ENCODE measurements at places on chromosomes 11 and 22.

GRCh38 chr11:76601724-76602123, 68.8 kb downstream of the LRRC32 start:
- DNase-seq, result no peak

- DNase-seq, result no peak
These were observed 16.0 kb downstream of the MAML2 start for GRCh38 chr11:96326959-96327358.

DNA sequence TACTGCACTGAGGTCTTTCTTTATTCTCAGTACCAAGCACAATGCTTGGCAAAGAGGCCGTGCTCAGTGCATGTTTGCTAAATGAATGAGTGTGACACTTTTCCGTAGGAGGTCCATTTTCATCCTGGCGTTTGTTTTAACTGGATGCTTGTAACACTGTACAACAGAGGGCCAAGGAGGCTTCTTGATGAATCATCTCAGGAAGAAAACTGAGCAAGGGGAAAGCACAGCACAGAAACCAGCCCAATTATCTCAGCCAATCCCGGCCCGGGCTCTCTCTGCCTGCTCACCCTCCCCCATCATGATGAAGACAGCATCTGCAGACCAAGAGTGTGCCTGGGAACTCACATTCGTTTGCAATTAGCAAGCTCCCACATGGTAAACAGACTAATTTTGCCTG, 570.3 kb downstream of the OPCML start:
- DNase-seq, result peak; percentile 93

DNA sequence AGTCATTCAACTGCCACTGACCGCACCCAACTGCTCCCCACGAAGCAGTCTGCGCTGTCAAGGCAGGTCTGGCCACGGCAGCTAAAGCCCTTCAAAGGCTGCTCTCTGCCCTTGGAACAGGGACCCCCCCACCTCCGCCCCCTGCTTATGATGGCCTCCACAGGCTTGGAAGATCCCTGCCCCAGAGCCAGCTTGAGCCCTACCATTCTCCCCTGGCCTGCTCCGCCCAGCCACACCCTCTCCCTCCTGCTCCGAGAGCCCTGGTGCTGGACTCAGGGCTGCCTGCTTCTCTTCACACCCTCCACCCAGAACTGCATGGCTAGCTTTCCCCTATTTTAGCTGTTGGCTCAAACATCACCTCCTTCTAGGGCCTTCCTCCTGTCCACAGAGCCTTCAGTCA, 19.0 kb downstream of the ZMAT5 start:
- DNase-seq, result no peak

DNA sequence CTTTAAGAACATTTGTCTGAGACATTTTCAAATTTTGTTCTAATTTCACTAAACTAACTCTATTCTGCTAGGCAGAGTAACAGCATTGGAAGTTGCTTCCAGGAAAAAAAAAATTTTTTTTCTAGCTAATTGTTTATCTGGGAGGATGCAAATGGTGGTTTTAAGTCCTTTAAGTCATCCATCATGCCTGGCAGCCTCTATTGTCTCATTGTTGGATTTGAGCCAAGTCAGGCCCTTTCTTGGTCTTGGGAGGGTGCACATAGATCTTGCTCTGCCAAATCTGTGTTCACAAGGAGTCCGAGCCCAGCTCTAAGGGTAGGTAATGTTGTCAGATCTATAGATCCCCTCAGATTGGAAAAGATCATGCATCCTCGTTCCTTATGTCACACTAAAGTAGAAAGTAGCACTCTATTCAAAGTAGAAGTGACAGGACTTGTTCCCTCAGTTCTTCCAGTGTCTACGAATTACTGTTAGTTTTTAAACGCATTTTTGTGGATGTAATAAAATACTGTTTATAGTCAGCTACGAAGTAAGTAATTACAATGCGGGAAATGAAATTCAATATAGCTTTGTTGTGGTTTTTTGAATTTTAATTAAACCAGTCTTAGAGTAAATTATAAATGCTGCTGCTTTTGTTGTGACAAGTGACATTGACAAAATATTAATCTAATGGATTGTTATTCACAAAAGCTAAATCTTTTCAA, 166.0 kb upstream of the RASSF10 start:
- DNase-seq, result peak; percentile 55

DNA sequence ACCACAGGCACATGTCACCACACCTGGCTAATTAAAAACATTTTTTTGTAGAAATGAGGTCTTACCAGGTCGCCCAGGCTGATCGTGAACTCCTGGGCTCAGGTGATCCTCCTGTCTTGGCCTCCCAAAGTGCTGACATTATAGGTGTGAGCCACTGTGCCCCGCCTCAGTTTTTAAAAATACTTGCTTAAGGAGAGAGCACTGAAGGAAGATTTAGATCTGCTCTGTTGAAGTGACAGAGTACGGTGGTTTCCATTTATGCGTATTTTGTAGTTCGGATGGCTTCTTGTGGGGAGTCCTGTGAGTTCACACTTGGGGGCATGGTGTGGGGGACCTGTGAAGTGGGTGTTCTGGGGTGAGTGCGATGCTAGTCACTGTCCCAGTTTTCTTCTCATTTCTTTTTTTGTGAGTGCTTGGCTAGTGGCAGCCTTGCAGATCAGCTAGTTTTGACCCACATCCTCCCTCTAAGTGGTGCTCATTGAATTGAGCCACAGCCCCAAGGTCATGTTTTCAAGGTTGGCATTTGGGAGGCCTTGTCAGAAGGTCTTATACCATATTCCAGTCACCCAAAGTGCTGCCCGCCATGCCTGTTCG, 31.5 kb downstream of the PTPRJ start:
- no peak for DNase-seq

GRCh38 chr22:23825246-23825905, 13.4 kb downstream of the DERL3 start:
- no peak for DNase-seq

GRCh38 chr11:7520981-7521487, 7.2 kb downstream of the PPFIBP2 start:
- DNase-seq, result no peak

DNA sequence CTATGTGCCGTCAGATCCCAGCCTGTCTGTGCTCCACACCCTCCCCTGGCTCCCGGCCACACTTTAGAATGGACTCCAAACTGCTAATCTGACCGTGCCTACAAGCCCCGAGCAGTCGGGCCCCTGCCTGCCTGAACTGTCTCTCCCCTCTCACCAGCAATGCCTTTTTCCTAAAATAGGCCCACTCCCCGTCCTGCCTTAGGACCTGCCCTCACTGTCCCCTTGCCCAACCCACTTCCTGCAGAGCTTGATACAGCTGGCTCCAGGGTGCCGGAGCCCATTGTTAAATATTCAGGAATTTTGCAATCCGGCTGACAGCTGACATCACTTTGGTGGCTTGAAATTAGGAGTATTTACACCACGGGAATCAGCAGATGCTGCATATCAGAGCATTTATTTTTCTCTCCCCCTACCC, 21.4 kb downstream of the MN1 start:
- peak; percentile 74 for DNase-seq

GRCh38 chr11:91846649-91847048, 378.0 kb upstream of the FAT3 start:
- DNase-seq, result no peak

DNA sequence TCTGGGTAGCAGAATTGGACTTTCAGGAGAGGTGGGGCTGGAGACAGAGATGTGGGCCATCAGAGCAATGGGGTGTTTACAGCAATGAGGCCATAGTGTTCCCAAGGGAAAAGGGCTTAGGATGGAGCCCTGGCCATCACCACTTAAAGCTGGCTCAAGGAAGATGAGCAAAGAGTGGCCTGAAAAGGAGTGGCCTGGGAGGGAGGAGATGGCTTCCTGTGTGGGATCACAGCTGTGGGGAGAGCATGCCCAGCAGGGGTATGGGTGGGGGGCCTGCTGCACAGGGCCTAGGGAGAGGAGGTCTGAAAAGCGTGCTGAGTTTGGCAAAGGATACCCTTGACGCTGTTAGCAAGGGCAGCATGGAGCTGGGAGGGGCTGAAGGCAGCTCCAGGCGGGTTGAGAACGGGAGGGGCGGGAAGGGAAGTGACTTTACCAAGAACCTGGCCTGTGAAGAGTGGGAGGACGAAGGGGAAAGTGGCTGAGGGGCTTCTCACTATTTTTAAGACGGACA, 13.9 kb downstream of the LRRC32 start:
- no peak for DNase-seq

All from AG10803 (cell line).